SHP77 (cell line): ENCODE measurements at places on chromosomes 7 and 10.

DNA sequence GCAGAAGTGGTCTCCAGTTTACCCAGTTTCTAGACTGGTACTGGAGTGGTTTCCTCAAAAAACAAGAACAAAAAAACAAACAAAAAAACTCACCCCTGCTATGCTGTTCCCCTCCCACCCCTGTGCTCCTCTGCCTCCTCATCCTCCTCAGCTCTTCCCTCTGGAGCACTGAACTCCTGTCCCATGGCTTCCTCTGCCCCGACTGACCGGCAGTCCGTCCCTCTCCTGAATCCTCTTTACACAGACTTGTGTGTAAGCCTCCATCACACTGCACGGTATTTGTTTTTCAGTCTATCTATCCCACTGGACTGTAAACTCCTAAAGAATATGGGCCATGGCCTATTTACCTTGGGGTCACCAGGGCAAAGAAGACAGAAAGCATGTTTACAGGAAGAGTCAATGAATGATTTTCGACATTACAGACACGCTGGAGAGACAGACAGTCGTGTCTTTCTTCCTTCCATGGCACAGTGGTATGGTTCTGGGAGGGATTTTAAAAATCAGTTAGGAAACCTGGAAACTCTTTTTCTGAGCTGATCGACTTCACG is 265.3 kb downstream of the GLI3 start:
- DNase-seq = no peak

GRCh38 chr7:2213551-2214215 is 19.1 kb downstream of the MAD1L1 start:
- no peak for DNase-seq

DNA sequence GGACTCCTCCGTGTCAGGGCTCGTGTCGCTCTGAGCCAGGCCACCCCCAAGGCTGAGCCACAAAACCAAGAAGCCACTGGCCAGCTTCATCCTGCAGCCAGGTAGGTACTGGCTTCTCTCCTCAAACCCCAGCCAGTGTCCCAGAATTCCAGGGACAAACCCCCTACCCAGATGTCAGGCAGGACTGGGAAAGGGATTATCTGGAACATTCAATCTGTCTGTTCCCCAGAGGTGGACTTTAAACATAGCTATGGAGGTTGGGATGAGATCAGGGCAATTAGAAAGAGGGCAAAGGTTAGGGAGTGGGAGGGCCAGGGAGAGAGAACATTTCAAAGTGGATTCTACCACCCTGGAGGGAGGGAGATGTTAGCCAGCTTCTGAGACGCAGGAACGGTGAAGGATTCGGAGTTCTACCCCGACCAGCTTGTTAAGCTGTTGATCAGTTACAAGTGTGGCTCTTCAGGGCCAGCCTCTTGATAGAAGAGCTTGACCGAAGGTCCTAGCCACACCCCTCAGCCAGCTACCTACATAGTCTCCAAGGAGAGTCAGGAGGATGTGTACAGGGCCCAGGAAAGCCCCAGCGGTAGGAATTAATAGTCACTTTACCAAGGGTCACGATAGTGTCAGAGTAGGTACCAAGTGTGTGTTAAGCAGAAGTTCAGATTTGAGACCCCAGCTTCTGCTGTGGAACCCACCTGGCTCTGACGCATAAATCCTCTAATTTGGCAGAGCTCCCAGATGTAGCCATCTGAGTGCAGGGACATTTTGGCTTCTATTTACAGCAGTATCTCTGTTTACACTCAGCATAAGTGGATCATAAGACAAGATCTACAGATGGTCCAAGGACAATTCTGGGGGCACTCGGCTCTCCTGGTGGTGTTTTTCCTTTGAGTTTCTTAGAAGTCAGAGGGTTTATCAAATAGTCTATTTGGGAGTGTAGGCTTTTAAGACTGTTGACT is at the start of gene PLA2G12B:
PLA2G12B (minus strand) TSS at position 211 of the 959 bp plus-strand sequence; CDS start at position 90, 121 bp downstream.
- peak; percentile 59 for DNase-seq

DNA sequence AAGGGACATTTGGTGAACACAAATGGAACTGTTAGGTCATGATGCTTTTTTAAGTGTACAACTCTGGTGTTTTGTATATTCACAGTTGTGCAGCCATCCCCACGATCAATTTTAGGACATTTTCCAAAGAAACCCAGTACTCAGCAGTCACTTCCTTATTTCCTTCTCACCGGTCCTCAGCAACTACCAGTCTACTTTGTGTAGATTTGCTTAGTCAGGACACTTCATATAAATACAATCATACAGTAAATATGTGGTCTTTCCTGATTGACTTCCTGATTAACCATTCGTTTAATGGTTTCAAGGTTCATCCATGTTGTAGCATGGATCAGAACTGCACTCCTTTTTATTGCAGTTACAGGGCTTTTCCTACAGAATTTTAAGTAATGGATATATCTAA is 14.4 kb downstream of the SGPL1 start:
- no peak for DNase-seq

GRCh38 chr7:32142649-32143048 is 72.4 kb upstream of the PDE1C start:
- no peak for DNase-seq

DNA sequence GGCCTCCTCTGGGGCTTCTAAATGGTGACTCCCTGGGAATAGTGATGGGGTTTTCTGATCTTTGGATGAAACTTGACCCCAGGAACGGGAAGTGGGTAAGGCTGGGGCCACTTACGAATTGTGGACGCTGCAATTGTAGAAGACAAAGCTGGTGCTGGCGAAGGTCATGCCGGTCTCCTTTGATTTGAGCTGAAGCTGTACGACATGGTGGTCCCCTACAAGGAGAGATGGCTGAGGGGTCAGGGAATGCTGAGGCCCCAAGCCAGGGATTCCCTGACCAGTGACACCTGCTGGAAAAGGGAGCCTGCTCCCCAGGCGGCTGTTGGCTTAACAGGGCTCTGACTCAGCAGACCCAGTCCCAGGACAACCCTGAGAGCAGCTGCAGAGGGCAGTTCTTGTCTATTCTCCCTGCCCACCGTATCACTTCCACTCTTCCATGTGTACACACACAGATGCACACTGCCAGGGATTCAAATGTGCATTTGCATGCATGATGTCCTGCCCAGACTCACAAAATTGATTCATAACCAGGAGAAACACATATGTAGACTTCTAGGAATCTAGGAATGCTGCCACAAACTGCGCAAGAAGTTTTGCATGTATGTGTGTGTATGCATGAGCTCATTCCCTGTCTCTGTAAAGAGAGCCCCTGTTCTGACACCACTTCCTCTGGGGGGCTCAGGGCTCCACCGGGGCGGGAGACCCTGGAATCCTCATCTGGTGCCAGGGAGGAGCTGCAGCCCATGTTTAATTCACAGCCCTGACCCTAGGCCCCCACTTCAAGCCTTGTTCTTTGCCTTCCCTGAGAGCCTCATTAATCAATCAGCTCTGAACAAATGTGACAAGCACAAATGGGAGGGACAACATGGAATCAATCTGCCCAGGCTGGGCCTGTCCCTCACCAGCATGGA is 350.0 kb downstream of the PLXNA4 start:
- no peak for DNase-seq

GRCh38 chr7:29798422-29798821 is 7.9 kb upstream of the WIPF3 start:
- no peak for DNase-seq

- DNase-seq = no peak
These were observed 236.3 kb upstream of the CTBP2 start for GRCh38 chr10:125396676-125397075.

GRCh38 chr7:45626441-45627430 is 52.6 kb downstream of the ADCY1 start:
- no peak for DNase-seq

DNA sequence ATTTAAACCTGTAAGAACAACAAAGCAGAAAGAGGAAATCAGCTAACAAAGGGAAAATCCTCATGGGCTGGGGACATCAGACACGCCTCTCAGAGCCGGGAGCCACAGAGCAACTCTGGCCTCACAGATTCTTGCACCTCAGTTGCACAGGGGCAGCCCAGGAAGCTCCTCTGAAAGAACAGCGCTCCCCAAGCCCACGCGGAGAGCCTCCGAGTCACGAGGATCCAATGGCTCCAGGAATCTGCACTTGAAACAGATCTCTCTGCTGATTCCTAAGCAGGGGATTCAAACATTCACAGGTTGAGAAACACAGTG is 213.2 kb upstream of the MGMT start:
- no peak for DNase-seq

- DNase-seq = no peak
These were observed 96.4 kb downstream of the BUB3 start for GRCh38 chr10:123250640-123251039.

- no peak for DNase-seq
These were observed 337.9 kb upstream of the SORCS1 start for GRCh38 chr10:107502229-107502985.

DNA sequence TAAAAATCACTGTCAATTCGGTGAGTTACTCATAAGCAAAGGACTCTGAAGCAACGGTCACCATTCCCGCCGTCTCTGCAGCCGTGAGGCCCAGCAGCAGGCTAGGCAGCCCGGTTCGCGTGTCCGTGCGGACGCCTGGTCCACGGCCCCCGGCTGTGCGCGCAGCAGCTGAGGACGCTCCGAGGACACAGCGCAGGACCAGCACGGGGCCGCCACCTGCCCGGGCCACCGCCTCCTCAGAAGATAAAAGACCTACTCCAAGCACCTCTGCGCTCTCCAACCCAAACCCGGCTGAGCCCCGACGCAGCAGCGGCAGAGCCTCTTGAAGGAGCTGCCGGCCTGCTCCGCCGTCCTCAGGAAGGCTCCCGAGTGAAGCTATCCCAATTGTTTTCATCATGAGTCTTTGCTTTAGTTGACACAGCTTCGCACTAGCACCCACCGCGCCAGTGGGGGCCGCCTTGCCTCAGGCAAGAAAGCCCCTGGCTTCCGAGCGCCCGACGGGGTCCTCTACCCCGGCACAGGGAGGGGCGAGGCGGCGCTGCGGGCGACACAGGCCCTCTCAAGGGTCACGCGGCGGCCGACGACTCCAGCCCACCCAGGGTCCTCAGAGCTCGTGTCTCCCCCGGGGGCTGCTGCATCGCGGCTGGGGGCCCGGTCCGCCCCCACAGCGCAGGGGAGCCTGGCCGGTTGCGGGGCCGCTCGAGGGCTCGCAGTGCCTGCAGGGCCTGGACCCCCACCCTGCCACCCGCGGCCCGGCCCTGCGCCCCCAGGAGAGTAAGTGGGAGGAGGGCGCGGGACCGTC is 16.9 kb upstream of the GPR146 start:
- DNase-seq = no peak

DNA sequence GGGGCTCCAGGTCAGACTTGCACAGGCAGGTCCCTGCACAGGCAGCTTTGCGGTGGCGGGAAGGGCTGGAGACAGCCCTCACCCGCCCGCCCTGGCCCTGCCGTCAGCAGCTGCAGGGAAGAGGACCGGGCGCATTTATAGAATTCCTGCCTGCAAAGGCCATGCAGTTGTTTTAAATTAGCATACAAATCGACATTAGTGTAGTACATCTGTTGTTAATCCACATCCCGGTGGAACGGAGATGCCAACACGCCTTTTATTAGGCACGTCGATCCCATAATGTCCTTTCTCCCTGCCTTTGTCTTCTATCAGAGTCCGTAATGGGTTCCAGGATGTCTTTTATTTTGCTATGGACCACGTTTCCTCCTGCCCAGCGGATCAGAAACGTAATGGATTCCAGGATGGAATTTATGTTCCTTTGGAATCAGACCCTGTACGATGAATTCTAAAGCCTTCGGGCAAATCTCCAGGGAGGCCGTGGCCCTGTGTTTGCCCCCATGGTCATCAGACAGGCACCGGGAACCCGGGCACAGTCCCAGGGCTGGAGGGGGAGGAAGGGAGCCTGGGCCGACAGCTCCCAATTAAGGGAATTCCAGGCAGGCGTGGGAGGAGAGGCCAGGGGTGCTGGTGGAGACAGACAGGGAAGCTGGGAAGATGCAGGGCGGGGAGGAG is 123.9 kb downstream of the COL26A1 start:
- no peak for DNase-seq

DNA sequence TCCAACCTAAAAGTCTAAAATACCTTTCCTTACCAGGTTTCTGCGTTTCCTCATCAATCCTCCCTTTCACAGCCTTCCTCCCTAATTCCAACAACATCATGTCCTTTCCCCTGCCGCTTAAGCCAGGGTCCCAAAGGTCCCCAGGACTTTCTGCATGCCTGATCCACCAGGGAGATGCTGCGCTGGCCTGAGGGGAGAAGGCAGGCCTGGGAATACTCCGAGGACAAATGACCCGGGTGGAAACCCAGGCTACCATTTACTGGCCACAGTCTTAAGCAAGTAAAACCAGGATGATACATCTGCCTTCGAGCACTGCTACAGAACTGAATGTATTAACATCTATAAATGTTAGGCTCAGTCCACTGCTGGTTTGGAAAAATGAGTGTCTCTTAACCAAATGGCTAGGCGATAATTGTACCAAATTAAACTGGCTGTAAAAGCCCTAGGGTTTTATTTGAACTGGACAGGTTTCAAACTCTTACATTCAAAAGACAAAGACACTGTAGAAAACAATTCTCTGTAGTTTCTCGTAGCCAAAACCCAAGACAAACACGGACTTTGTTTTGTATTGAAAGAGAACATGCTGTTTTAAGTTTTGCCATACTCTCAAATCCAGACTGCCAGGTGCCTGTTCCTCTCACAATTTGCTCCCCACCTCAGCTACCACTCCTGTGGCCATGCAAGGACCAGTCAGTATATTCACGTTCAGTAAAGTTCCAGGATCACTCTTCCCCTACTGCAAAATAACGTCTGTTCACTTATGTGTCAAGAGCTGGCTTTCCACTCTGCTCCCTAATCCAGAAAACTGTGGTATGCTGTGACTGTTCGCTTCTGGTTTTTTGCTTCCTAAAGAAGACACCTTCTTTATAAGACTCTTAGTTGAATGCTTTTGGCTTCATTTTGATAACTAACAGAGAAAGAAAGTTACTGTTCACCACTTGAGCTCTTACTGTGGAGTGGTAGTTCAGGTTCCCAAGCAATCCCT is 145.7 kb downstream of the RNF216 start:
- DNase-seq = no peak

- DNase-seq = no peak
These were observed 12.7 kb downstream of the ACADSB start for GRCh38 chr10:123021517-123021916.

DNA sequence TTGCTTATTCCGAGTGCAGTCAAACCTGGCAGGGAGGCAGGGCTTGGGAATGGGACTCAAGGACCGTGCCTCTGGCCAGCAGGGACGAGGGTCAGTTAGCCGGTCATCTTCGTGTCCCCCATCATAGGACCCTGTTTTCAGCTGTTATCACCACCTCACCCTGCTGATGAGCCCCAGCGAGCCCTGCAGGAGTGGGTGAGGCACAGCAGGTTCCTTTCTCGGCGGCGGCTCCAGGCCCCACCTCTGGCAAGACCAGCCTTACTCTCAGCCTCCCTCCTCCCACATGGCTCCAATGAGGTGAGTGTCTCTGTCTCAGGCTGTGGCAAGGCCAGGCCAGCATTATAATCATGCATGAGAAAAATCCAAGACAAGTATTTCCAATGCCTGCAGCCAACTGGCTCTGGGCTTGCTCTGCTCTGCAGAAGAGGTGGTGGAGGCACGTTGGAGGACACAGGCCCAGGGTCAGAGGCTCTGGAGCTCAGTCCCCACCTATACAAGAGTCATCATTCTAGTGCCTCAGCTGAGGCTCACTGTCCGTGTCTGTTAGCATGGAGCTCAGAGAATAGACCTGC is 15.7 kb downstream of the PKD1L1 start:
- no peak for DNase-seq
